Pulmonary artery endothelial cell (primary cell): ENCODE measurements at places on chromosomes 1 and 21. TPM values are rescaled to one million over a fixed set of nuclear protein-coding genes. Genes with fewer than 3 reads are reported as not detected.

The RGSL1 gene
- not detected in 2 replicates for total RNA-seq

The FAM72C gene
- total RNA-seq: 0.66 and 3.7 TPM in 2 replicates

The EFNA3 gene
- 1.2 and 1.9 TPM in 2 replicates for total RNA-seq

The LCE1D gene
- total RNA-seq: not detected in 2 replicates

The SDC3 gene
- total RNA-seq: 7.0 and 12.0 TPM in 2 replicates

The A3GALT2 gene
- not detected in 2 replicates for total RNA-seq

The ZNF683 gene
- not detected in 2 replicates for total RNA-seq

- no peak for DNase-seq
These were observed 1103.3 kb upstream of the B3GALT2 start for GRCh38 chr1:194289569-194290266.

- DNase-seq: no peak
These were observed 881.3 kb upstream of the ADGRL2 start for GRCh38 chr1:80919426-80919825.

DNA sequence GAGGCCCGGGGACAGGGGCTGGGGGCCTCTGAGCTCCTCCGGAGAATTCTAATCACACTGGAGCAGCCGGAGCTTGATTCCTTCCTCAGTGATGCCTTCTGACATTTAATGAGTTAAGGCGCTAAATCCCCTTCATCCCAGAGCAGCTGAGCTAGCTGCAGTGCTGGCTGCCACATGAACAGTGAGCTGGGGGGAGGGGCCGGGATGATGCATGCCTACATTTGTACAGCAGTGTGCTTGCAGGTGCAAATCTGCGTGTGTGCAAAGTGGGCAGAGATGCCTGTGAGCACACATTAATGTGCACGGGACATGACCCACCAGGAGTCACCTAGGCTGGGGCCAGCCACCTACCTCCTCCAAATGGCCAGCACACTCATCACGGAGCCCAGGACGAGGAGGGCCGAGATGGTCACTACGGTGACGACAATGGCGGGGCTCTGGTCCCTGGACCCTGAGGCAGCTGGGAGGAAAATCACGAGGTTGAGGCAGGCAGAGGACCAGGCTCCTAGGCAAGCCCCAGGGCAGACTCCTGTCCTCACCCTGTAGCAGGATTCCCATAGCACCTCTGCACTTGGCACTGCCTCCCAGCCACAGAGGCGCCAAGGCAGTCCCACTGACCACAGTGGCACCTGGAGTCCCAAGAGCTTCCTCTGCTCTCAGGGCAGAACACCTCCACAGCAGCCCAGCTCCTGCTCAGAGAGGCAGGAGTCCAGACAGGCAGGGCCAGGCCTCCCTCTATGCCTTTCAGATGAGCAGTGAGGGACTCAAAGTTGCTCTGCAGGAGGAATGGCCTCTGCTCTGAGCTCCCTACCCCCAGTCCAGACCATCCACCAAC, 34.7 kb downstream of the CDCA8 start:
- no peak for DNase-seq

DNA sequence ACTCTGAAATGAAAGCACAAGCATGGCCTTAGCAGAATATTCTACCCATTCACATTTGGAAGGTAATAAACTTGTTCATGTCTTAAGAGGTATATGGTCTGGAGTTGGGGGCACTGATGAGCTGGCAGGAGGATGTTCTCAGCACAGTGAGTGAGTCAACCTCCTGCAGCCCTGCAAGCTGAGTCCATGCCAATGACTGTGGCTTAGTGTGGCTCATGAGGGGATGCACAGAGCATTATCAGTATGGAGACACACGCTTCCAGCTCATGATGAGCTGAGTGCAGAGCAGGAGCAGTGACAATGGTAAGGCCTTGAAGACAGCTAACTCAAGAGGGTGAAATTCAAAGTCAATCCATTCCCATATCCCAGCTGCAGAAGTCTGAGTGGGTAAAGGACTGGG, 102.3 kb downstream of the TNFSF18 start:
- peak; percentile 64 for DNase-seq

DNA sequence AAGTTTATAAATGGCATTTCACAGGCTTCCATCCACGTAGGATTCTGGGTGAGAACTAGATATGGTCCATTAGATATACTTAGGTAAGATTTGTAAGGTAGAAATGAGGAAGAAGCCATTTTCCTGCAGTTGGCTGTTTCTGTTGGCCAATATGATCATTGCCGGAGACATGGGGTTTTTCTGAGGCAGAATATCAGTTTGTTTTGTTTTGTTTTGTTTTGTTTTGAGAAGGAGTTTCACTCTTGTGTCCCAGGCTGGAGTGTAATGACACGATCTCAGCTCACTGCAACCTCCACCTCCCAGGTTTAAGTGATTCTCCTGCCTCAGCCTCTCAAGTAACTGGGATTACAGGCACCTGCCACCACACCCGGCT, 8.7 kb upstream of the EYA3 start:
- no peak for DNase-seq

DNA sequence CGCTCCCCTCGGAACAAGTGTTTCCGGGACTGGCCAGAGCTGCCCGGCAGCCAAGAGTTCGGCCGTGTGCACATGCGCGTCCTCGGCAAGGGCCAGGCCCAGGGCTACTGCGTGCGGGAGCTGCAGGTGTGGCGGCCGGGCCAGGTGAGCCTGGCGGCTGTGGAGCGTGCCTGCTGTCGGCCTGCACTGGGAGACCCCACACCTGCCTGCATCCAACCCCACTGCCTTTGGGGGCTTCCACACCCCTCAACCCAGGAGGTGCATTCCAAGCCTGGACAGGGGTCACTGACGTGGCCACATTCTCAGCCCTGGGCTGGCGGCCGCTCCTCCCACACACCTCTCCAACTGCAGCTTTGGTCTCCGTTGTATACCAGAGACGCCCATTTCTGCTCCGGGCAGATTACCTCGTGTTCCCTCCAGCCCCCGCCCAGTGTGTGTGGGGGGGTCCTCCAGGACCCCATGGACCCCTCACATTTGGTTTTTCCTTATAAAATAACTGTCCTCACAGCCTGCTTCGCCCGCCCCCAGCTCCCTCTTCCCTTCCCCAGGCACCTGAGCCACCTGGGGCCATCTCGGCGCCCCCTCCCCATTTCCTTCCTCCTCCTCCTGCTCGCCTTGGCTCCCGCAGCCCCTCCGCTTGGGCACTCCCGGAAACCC, 6.1 kb downstream of the RNF223 start:
- DNase-seq: no peak

DNA sequence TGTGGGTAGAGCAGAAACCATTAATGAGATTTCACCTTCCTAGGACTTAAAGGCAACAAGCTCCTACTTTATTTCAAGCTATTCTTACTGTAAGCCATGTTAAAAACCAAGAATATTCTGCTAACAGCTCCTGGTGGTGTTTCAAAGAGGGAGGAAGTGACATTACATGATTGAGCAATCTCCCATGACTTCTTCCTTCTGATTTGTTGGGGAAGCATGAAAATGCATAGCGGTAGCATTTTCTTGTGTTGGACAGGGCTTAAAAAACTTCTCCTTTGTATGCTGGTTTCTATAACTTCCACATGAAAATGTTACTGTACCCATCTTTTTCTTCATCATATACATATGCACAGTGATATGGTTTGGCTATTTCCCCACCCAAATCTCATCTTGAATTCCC, 297.0 kb upstream of the SNX7 start:
- no peak for DNase-seq

- DNase-seq: no peak
These were observed 200.5 kb downstream of the CAMTA1 start for GRCh38 chr1:6985549-6986276.

- peak; percentile 82 for DNase-seq
These were observed 28.9 kb downstream of the ODR4 start for GRCh38 chr1:186404454-186405051.

GRCh38 chr1:221669441-221669840, 72.4 kb downstream of the DUSP10 start:
- DNase-seq: no peak

- DNase-seq: no peak
These were observed 155.8 kb upstream of the EDN2 start for GRCh38 chr1:41640141-41640751.

DNA sequence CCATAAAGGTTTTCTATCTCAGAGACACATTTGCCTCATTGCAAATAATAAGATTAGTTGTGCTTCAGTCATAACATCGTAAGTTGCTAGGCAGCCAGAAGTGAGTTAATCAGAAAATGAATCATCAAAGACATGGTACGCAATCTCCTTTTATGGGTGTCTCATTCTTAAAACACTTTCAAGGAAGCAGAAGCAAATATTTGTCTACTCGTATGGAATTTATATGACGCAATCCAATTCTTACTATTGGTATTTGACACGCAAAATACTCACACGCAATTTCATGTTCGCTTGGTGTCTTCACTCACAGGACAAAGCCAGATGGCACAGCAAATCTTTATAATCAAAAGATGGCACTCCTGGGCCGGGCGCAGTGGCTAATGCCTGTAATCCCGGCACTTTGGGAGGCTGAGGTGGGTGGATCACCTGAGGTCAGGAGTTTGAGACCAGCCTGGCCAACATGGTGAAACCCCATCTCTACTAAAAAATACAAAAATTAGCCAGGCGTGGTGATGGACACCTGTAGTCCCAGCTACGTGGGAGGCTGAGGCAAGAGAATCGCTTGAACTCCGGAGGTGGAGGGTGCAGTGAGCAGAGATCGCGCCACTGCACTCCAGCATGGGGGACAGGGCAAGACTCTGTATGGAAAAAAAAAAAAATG, 56.4 kb downstream of the HLCS start:
- DNase-seq: peak; percentile 92

DNA sequence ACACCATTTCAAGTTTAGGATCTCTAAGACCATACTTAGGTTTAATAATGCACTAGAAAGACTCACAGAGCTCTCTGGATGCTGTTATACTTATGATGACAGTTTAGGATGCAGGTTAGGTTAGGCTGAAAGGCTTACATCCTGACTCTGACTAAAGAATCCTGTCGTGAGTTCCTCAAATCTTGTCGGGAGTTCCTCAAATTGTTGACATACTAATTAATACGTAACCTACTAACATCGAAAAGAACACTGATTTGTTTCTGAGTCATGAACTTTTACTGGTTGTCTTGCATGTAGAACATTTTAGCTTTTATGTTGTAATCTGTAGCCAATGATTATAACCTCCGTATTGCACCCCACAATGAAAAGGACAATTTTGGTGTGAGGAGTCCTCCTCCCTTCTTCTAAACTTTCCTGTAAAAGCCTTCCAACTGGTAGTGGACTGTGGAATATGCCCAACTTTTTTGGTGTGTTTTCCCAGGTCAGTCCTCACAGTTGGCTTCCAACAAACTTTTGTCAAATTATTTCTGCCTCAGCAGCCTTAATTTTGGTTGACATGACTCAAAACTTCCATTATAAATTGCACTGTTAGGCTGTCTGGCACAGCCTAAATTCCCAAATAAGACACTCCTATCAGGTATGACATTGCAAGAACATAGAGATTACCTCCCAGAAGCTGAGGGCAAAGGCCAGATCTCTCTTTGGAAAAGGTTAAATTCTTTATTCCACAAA, 107.9 kb upstream of the PALMD start:
- no peak for DNase-seq

DNA sequence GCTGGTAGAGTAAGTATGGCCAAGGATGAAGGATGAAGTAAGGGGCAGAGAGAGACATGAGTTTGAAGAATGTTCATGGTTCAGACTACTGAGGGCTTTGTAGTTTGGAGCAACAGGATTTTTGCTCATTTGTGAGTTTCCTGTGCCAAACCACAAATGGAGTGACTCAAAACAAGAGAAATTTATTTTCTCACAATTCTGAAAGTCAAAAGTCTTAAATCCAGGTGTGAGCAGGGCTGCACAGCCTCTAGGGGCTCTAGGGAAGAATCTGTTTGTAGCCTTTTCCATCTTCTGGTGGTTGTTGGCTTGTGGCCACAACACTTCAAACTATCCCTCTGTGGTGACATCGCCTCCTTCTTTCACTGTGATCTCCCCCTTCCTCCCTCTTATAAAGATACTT, 58.9 kb downstream of the RHOU start:
- DNase-seq: no peak

DNA sequence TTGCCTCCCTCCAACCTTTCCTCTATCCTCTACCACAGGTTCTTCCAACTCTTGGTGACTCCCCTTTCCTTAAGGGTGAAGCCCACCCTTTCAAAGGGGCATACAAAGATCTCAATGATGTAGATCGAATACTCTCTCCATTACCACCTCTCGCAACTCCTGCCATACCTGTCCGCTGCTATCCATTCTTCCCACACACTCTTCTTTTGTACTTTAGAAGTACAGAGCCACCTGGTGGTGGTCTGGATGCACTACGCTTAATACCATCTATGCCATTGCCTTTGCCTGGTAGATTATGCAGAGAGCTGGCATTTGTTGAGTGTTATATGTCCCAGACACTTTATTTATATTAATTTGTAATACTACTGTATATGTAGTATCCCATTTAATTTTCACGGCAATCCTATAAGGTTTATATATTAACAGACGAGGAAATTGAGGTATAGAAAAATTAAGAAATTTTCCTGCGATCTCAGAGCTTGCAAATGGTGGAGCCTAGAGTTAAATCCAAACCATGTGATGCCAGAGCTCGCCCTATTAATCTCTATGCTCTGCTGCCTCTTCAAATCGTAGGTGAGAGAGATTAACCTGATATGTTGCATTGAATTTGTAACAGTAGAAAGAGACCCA, 22.9 kb downstream of the TSHB start:
- DNase-seq: peak; percentile 7

GRCh38 chr1:181206979-181207790, 118.7 kb downstream of the IER5 start:
- DNase-seq: no peak

DNA sequence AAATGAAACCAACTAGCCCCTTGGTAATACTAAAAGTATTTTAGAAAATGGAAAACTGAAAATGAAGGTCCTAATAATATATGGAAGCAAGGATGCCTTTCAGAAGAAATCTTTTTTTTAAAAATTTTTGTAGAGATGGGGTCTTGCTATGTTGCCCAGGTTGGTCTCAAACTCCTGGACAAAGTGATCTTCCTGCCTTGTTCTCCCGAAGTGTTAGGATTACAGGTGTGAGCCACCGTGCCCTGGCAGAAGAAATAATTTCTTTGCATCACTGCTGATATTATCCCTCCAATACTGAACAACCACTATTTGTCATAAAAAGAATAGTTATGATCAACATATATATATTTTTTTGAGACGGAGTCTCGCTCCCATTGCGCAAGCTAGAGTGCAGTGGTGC, 25.6 kb downstream of the SELENOF start:
- DNase-seq: no peak

DNA sequence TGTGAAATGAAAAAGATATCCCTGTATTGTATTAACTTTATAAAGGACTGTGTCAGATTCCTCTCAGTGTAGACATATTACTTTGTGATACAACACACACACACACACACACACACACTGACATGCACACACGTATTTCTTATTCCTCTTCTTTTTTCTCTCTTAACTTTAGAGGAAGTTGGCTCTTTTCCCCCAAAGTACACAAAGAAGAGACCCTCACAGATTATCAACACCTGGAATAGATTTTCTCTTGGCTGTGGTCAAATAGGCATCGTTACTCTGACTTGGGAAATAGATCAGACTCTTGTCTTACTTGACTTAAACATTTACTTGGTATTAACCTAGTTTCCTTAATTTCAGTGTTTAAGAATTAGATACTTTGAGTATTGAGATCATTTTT, 792.8 kb downstream of the ADGRL2 start:
- no peak for DNase-seq
